ENCODE measurements at places on chromosomes 5 and 9.

GRCh38 chr5:15073453-15073852, 201.9 kb upstream of the ANKH start:
- DNase-seq, result no peak

- no peak for DNase-seq
Observed at GRCh38 chr9:73183917-73184861, 32.5 kb downstream of the ANXA1 start.

GRCh38 chr5:132763181-132764036, 13.6 kb downstream of the SEPTIN8 start:
- DNase-seq, result no peak

GRCh38 chr9:120690372-120690771, 23.9 kb downstream of the MEGF9 start:
- DNase-seq, result no peak

GRCh38 chr5:55816342-55816741, 34.8 kb upstream of the IL31RA start:
- no peak for DNase-seq

DNA sequence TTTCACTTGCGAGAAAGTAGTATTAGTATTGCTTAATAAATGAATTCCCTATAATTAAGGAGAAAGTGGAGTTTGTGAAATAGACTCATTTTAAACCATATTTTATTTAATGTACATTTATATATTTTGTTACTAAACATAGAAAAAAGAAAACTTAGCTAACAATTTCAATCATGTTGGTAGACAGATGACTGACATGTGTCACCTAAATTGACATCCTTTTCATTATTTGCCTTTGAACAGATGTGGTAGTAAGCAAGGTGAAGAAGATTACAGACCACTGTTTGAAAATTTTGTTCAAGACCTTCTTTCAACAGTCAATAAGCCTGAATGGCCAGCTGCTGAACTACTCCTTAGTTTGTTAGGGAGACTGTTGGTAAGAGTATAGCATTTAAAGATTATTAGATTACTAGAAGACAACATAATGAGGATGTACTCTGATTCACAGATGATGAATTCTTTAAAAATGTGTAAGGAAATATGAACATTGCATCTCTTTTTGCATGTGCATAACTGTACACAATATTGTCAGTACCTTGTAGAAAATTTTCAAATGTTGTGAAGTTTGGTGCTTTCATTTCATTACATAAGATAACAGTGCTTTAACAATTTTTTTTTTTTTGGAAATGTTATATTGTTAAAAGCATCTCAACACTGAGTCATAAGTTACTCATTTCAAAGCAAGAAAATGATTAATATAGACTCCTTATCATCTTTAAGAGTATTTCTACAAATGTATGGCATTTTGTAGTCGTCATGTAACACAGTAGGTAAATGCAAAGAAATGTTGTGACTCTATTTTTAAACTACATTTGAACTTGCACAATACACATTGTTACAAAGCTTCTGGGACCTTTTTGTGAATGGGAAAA, 139.5 kb downstream of the NIPBL start:
- no peak for DNase-seq

GRCh38 chr5:37492778-37493555, 113.8 kb downstream of the WDR70 start:
- DNase-seq, result no peak

Measured in NCI-H524 treated with DMSO at 0.1 percent for 48 hours (cell line).